Activated gamma-delta T cell treated with anti-CD3 and anti-CD28 coated beads, Interleukin-2, amount 50 U/mL, for 16 hours (primary cell): ENCODE measurements at places on chromosomes 3 and 15.

- DNase-seq = no peak
Observed at GRCh38 chr3:171481011-171481410, 20.8 kb upstream of the TNIK start.

DNA sequence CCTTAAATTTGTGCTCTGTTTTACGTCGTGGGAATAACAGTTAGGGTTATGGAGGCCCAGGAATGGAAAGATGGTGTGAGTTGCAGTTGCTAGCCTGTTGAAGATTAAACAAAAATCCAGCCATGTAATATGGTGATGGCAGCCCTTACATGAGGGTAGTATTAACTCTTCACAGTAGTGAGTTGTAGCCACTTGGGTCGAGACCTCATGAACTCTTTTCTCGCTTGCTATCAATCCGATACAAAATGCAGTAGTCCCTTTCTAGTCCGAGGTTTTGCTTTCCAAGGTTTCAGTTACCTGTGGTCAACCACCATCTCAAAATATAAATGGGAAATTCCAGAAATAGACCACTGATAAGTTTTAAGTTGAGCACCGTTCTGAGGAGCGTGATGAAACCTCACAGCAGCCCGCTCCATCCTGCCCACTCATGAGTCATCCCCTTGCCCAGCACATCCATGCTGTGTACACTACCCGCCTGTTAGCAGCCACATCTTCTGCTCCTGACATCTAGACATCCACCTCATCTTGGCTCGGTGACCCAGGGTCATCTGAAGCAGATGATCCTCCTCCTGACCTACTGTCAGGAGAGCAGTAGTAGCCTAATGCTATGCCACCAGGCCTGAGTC lies 177.9 kb downstream of the CDIN1 start:
- DNase-seq = no peak

GRCh38 chr3:101170062-101170771 lies 150.2 kb downstream of the IMPG2 start:
- no peak for DNase-seq

DNA sequence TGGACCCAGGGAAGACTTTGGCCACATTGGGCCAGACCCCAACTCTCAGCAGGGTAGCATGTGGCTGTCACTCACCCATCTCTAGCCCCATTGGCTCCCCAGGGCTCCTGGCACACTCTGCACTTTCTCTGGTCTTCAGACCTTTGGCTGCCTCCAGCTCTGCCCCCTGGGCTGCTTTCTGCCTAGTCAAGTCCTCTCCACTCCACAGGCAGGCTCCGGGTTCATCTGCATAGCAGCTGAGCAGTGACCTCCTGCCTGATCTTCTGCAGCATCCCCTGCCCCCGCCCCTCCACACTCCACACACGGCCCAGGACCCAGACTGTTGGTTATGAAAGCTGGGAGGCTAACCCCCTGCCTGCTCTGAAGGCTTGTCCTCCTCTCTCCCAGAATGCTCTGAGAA lies 8.4 kb upstream of the C15orf39 start:
- no peak for DNase-seq

DNA sequence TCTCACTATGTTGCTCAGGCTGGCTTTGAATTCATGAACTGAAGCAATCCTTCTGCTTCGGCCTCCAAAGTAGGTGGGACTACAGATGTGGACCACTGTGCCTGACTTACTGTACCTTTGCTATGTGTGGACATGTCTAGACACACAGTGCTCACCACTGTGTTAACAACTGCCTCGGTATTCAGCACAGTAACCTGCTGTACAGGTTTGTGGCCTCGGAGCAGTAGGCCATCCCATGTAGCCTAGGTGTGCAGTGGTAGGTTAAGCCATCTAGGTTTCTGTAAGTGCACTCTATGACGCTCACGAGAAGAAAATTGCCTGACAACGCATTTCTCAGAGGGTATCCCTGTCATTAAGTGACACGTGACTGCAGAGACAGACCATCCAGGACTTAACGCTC lies 70.3 kb downstream of the TAMM41 start:
- DNase-seq = no peak

GRCh38 chr3:21664996-21665395 lies 86.0 kb downstream of the ZNF385D start:
- DNase-seq = no peak

DNA sequence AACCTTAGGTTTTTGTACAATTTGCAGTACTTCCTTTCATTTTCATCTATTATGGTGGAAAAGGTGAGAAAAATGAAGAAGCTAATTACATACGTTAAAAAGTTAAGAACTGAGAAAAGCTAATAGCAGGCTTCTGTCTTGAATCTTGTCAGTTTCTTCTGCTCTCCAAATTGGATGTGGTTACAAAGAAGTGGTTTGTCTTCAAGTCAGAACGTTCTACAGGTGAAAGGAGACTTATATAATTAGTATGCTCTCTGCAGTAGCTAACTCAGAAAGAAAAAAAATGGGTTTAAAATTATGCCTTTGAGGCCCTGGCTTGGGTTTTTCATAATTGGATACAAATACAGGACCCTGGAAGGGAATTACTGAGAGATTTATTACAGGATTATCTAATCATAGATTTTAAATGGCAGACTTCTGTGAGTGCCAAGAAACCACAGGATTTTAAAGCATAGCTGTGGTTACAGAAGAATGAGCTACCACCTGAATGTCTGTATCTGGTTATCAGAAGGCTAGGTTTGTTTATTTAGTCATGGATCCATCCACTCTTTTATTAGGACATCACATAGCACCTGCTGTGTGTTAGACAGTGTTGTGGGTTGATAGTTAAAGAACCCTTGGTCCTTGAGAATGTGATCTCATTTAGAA lies 528.1 kb upstream of the MCTP2 start:
- DNase-seq = no peak

- no peak for DNase-seq
Observed at GRCh38 chr15:62840526-62841268, 201.8 kb upstream of the TPM1 start.

DNA sequence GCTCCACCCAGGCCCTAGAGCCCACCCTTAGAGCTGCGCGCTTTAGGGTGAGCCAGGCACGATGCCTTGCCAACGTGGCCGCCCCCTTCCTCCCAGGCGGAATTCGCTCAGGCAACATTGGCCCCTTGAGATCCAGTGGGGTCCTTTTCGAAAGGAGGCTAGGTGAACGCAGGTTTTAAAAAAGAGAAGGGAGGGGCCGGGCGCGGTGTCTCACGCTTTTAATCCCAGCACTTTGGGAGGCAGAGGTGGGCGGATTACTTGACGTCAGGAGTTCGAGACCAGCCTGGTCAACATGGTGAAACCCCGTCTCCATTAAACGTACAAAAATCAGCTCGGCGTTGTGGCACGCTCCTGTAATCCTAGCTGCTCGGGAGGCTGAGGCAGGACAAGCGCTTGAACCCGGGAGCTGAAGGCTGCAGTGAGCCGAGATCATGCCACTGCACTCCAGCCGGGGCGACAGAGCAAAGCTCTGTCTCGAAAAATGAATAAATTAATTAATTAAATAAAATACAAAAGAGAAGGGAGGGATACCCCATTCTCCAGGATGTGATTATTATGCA lies 984 bp upstream of the RPP25 start:
- DNase-seq = no peak

- DNase-seq = no peak
Observed at GRCh38 chr15:25738171-25738965, 124.8 kb downstream of the ATP10A start.

GRCh38 chr3:142418926-142419592 lies 28.8 kb downstream of the XRN1 start:
- no peak for DNase-seq

- no peak for DNase-seq
Observed at GRCh38 chr3:42301446-42302175, 35.6 kb upstream of the CCK start.

DNA sequence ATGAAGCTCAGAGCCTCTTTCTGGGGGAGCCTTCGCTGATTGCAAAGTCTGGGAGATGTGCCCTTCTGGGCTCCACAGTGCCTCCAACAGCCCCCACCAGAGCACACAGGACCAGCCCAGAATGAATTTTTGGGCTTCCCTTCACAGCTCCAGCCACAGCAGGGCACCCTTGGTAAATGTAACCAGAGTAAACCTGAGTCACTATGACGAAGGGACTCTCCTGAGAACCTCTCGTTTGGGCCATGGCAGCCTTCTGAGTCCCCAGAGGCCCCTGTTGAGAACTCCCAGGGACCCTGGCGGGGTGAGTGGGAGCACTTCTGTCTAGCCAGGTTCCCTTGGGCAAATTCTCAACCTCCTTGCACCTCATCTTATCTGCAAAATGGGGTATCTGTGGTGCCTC lies 20.8 kb downstream of the FAM3D start:
- DNase-seq = no peak

- DNase-seq = no peak
Observed at GRCh38 chr15:40452296-40453090, 11.7 kb downstream of the BAHD1 start.

DNA sequence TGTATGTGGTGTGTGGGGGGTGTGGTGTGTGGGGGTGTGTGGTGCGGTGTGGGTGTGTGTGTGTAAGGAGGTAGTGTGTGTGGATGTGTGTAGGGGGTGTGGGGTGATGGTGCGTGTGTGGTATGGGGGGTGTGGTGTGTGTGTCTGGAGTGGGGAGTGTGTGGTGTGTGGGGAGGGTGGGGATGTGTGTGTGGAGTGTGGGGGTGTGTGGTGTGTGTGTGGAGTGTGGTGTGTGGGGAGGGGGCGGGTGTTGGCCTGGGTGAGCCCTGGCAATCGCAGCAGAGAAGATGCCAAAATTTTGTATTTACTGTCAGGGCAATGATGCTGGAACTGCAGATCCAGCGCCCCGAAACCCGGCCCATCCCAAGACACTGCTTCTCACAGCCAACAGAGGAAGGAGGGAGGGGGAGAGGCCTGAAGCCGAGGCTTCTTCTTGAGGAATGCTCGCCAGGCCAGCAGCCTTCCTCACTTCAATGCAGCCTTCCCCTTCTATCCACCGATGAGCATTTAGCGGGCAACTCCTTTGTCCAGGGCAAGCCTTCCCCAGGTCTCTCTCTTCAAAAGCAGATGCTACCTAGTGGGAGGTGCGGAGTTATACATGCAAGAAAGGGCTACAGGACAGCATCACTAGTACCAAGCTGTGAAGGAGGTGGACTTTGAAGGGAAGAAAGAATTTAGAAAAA lies 11.9 kb upstream of the SRP14 start:
- no peak for DNase-seq
